ENCODE measurements at places on chromosomes 6 and 20.

GRCh38 chr20:8851446-8851845 is 217.4 kb upstream of the PLCB4 start:
- no peak for DNase-seq

GRCh38 chr6:41462033-41462432 is 84.1 kb upstream of the FOXP4 start:
- no peak for DNase-seq

DNA sequence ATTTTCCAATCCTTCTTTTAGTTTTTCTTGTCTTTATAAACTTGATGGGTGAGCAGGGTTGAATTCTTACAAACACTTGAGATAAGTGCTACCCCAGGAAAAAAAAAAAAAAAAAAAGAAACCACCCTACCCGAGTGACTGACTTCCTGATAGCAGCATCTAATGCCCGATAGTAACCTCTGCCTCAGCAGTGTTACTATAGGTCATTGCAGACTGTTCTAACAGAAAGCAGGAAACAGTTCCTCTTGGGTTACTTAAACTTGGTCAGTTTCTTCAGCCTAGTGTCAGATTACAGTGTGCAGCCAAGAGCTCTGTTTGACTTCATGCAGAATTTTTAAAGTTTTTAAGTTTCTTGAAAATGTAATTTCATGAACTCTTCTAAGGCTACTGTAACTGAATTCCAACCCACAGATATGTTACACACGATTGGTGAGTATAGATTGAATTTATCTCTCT is 2.1 kb downstream of the MYLIP start:
- no peak for DNase-seq

- DNase-seq: peak; percentile 48
These were observed 49.7 kb upstream of the BHLHE23 start for GRCh38 chr20:63056236-63057170.

Data from activated naive CD4-positive, alpha-beta T cell (primary cell).